ENCODE measurements at places on chromosomes 7 and 10.

- H3K4me1 ChIP-seq = no peaks in the 10 kb centered on the region
- no peak for DNase-seq
- no peaks in the 10 kb centered on the region for H3K36me3 ChIP-seq
- no peak overlapping the region for H3K4me3 ChIP-seq
These were observed 65.6 kb upstream of the MKI67 start for GRCh38 chr10:128191847-128192246.

DNA sequence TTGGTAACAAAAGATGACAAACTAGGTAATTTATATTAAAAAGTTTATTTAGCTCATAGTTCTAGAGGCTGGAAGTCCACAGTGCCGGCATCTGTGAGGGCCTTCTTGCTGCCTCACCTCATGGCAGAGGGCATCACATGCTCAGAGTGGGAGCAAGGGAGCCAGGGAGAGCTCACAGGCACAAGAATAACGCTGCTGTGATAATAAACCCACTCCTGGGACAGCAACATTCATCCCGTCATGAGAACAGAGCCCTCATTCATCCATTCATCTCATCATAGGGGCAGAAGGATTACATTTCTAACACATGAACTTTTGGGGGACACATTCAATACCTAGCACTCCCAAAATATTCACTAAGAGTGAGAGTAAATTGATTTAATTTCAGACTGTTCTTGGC is 170.6 kb upstream of the AKR1E2 start:
- no peak for DNase-seq
- no peak overlapping the region for H3K4me3 ChIP-seq

- no peaks in the 10 kb centered on the region for H3K36me3 ChIP-seq
- H3K27me3 ChIP-seq = no peaks in the 10 kb centered on the region
- H3K4me3 ChIP-seq = no peak overlapping the region
- no peak overlapping the region for H3K27ac ChIP-seq
- peaks cover 8% of the 10 kb centered on the region for H3K4me1 ChIP-seq
These were observed 23.8 kb downstream of the CHST15 start for GRCh38 chr10:124069341-124070264.

DNA sequence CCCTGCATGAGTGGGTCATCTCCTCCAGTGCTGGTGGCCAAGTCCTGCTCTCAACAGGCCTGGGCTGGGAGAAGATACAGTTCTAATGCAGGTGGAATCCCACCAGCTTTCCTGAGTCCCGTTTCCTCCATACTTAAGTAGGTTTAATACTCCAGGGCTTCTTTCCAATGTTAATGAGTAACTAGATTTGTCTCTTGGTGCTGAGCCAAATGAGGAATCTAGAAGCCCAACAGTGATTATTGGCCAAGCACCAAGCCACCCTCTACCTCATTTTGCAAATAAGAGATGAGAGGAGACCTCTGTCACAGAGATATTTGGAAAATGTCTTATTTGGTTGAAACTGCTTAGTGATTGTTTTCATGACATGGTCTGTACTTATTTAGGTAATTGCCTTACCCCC is 37.1 kb downstream of the STARD3NL start:
- no peak overlapping the region for H3K4me3 ChIP-seq
- DNase-seq = peak; percentile 50
- peaks cover 18% of the 10 kb centered on the region for H3K4me1 ChIP-seq
- peaks cover 14% of the 10 kb centered on the region for H3K36me3 ChIP-seq
- H3K27me3 ChIP-seq = no peaks in the 10 kb centered on the region

- no peaks in the 10 kb centered on the region for H3K4me1 ChIP-seq
- DNase-seq = peak; percentile 70
- H3K4me3 ChIP-seq = peak within 1 kb of the TSS; percentile 77
- H3K36me3 ChIP-seq = no peaks in the 10 kb centered on the region
These were observed at the start of gene SNX10 for GRCh38 chr7:26291699-26292538. SNX10 (plus strand) TSS chr7:26291862; CDS start chr7:26346443, 54,581 bp downstream.

DNA sequence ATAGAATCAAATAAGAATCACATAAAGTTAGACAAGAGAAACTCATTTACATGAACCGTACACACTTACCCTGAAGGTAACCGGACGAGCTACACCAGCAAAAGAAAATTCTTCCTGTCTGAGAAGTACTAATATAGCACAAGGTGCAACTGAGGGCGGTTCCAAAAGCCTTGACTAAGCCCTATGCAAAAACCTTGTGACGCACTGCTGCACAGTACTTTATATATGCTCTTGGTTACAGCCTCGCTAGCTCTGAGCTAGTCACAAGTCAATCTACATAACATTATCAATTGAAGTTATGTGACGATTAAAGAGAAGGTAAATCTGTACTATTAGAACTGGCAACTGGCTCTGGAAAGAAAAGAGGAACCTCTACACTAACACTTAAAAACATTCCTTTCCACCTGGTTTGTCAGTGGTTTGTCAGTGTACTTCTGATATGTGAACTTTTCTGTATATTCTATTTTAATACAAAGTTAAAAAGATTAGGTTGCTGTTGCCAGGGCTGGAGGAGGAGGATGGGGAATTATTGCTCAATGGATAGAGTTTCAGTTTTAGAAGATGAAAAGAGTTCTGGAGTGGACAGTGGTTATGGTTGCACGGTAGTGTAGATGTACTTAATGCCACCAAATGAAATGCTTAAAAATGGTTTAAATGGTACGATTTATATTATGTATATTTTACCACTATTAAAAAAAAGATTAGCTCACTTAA is 21.6 kb downstream of the NT5C3A start:
- H3K27me3 ChIP-seq = no peaks in the 10 kb centered on the region
- no peaks in the 10 kb centered on the region for H3K36me3 ChIP-seq
- H3K4me3 ChIP-seq = peak overlapping the region; percentile 75

DNA sequence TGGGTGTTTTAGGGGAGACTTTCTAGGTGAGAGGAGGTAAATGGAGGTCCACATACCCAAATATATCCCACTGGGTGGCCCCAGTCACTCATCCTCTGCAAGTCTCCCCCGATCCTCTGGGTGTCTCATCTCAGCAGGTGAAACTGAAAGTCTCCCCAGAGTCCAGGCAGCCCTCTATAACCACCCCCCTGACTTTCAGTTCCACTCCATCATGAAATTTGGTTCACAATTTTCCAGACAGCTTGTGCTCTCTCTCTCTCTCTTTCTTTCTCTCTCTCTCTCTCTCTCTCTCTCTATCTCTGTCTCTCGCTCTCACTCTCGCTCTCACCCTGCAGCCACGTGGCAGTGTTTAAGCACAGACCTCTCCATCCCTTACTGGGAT is 56.7 kb upstream of the ELN start:
- H3K4me1 ChIP-seq = no peaks in the 10 kb centered on the region
- no peak overlapping the region for H3K27ac ChIP-seq
- H3K36me3 ChIP-seq = no peaks in the 10 kb centered on the region
- H3K27me3 ChIP-seq = no peaks in the 10 kb centered on the region
- DNase-seq = no peak

DNA sequence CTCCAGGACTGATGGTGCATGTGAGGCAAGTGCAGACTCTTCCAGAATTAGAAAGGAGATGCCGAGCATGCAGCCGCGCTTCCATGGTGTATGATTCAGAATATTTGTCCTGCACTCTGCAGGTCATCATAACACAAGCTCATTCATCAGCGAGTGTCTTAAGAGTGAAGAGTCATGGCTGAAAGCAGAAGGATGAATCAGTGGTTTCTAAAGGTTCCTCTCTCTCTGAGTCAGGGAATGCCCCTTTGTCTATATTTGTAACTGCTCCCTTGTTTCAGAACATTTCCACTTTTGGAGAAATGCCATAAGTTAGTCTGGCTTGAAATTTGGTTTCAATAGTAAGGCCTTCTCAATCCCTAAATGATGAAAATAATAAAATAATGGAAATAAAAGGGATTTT is 52.3 kb downstream of the HECW1 start:
- H3K36me3 ChIP-seq = no peaks in the 10 kb centered on the region
- H3K4me3 ChIP-seq = no peak overlapping the region
- H3K27me3 ChIP-seq = no peaks in the 10 kb centered on the region
- H3K4me1 ChIP-seq = no peaks in the 10 kb centered on the region
- H3K27ac ChIP-seq = no peak overlapping the region

DNA sequence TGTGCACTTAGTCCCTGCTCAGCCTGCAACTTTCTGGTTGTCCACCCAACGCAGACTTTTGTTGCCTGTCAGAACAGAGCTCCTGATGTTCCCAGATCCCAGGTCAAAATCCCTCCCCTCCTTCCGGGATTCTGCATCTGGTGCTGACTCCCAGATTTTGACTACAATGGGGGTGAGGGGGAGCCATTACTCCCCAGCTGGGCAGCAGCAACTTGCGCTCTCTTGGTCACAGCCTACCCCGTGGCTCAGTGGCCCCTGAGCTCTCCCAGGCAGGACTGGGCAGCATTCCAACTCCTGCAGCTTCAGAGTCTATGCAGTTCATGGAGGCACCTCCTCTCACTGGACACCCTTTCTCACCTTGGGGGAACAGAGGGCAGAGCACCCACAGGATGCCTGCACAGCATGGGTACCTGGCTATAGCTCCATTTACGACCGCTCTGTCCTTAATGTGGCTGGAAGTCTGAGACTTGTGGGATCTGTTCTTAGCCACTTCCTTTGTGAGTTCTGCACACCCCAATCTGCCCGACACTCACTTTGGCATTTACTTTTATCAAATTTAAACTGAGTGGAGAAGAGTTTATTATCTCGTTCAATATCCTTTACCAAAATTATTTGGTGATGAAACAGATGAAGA is 545.5 kb upstream of the MGMT start:
- no peak overlapping the region for H3K4me3 ChIP-seq
- H3K36me3 ChIP-seq = no peaks in the 10 kb centered on the region
- no peaks in the 10 kb centered on the region for H3K27me3 ChIP-seq
- no peak overlapping the region for H3K27ac ChIP-seq
- H3K4me1 ChIP-seq = no peaks in the 10 kb centered on the region

DNA sequence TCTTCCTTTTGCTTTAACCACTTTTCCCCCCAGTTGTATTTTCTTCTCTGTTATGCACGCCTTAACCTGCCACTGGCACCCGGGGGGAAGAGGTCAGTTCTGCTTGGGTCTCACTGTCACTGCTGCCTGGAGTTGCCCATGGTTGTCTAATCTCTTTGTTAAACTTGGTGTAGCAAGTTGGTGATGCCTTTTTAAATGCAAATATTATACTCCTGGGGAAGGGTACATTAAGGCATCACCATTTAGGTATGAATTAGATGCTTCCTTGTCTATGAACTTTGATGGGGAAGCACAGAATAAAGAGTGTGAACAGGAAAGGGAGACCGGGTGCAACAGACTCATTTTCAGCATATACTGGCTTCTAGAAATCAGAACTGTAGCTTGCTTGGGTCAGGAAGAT is 9.1 kb upstream of the SORCS3 start:
- no peak overlapping the region for H3K27ac ChIP-seq
- H3K4me3 ChIP-seq = no peak overlapping the region
- H3K36me3 ChIP-seq = no peaks in the 10 kb centered on the region
- no peaks in the 10 kb centered on the region for H3K27me3 ChIP-seq
- no peak for DNase-seq
- no peaks in the 10 kb centered on the region for H3K4me1 ChIP-seq

GRCh38 chr10:14800397-14800796 is 25.7 kb upstream of the FAM107B start:
- H3K4me3 ChIP-seq = no peak overlapping the region
- no peaks in the 10 kb centered on the region for H3K36me3 ChIP-seq

DNA sequence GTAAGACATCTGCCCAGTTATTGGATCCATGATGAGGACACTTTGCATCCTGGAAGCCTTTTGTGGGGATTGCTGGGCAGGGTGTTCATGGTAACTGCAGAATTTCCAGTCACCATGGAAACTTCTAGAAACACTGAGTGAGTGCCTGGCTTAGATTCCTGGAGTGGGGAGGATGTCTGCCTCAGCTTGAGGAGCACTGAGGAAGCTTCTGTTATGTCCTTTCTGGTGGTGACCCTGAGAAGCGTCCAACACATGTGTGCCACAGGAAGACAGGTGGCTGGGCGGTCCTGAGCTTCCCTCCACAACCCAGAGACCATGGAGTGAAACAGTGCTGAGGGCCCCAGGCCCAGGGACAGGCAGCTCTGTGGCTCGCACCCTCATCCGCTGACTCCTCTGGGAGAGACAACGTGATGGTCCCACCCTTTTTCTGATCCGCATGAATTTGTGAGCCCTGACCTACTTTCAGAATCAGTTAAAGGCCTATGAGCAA is 191.8 kb upstream of the CXCL12 start:
- H3K36me3 ChIP-seq = no peaks in the 10 kb centered on the region
- peak; percentile 21 for DNase-seq
- no peaks in the 10 kb centered on the region for H3K4me1 ChIP-seq
- no peaks in the 10 kb centered on the region for H3K27me3 ChIP-seq

DNA sequence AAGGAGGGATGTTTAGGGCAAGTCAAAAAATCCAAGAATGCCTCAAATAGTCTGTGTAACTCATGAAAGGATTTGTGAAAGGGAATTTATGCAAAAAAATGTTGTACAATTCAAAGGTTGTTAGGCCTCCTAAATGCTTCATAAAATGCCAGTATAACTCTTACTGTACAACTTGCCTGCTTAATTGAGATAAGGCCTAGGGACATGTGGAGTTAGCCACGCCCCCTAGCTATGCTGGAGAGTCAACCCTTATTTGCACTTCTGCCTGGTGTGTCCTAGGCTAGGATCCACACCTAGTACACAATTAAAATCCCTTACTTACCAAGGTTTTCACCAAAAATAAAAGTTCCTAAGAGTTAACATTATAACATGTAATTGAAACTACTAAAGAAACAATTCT is 77.2 kb downstream of the ZNF680 start:
- H3K36me3 ChIP-seq = no peaks in the 10 kb centered on the region
- no peaks in the 10 kb centered on the region for H3K27me3 ChIP-seq
- no peak for DNase-seq
- H3K27ac ChIP-seq = no peak overlapping the region
- H3K4me1 ChIP-seq = no peaks in the 10 kb centered on the region

DNA sequence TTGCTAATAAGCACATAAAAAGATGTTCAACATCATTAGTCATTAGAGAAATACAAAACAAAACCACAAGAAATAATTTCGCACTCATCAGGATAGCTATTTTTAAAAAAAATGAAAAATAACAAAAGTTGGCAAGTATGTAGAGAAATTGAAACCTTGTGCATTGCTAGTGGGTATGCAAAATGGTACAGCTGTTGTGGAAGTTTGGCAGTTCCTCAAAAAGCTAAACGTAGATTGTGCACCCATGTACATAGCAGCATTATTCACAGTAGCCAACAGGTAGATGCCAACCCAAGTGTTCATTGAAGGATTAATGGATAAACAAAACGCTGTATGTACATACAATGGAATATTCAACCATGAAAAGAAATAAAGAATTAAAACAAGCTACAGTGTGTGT is 35.3 kb upstream of the STARD3NL start:
- DNase-seq = no peak
- H3K36me3 ChIP-seq = no peaks in the 10 kb centered on the region
- no peaks in the 10 kb centered on the region for H3K4me1 ChIP-seq
- no peak overlapping the region for H3K4me3 ChIP-seq

- H3K4me3 ChIP-seq = no peak overlapping the region
- H3K27ac ChIP-seq = no peak overlapping the region
- H3K27me3 ChIP-seq = no peaks in the 10 kb centered on the region
- DNase-seq = no peak
- peaks cover 5% of the 10 kb centered on the region for H3K4me1 ChIP-seq
These were observed 96.1 kb upstream of the MKLN1 start for GRCh38 chr7:131231381-131232220.

DNA sequence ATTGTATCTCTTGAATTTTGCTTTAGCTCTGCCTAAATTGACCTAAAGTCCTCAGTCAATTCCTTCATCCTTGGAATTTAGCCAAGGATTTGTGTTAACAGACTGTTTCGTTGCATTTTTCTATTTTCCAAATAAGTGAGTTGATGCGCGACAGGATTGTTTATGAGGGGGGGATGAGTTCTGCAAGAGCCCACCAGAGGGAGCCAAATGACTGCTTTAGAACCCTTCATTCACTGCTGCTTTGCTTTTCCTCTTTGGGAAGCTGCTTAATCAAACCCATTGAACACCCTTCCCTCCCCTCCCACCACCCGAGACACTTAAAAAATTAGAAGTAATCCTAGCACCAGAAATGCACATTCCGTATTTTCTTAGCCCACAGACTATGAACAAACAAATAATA is 33.7 kb upstream of the PTF1A start:
- no peaks in the 10 kb centered on the region for H3K36me3 ChIP-seq
- peak; percentile 62 for DNase-seq
- H3K4me3 ChIP-seq = peak overlapping the region; percentile 53
- peaks cover 6% of the 10 kb centered on the region for H3K4me1 ChIP-seq

Data from kidney (tissue), 22 donors.